ENCODE measurements at places on chromosomes 6 and 20.

DNA sequence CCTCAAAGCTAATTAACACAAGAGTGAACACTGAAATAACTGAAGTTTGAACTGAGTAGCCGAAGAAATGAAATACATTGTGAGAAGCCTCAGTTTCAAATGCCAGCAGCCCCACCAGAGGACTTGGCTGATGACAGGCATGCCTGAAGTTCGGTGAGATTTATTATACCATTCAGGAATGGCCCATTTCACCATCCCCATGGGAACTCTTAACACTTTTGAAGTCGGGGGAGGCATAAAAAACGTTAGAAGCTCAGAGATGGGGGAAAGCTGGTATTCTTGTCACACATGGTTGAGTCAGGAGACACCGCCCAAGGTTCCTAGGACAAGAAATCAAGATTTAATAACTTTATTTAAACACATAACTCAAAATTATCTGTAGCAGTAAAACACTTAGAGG lies 17.6 kb upstream of the SLC22A3 start:
- H3K27me3 ChIP-seq: no peaks in the 10 kb centered on the region
- H3K4me3 ChIP-seq: no peak overlapping the region
- DNase-seq: no peak
- no peaks in the 10 kb centered on the region for H3K4me1 ChIP-seq
- H3K36me3 ChIP-seq: no peaks in the 10 kb centered on the region

DNA sequence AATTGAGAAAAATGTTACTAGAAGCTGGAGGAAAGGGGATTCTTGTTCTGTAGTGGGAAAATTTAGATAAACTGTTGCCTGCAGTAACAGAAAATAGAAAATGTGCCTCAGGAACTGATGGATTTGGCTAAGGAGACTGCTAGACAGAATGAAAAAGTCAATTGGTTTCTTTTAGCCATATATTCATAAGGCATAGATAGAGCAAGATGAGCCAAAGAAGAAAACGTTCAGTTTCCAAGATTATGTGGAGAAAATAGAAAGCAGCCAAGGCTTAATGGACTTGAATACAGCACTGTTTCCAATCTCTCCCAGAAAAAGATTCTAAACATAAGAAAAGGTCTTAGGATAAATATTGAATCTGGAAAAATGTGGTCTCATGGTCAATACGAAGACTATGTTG lies 115.1 kb upstream of the TCF21 start:
- H3K4me3 ChIP-seq: no peak overlapping the region
- no peaks in the 10 kb centered on the region for H3K36me3 ChIP-seq
- no peak for DNase-seq
- H3K27me3 ChIP-seq: no peaks in the 10 kb centered on the region

DNA sequence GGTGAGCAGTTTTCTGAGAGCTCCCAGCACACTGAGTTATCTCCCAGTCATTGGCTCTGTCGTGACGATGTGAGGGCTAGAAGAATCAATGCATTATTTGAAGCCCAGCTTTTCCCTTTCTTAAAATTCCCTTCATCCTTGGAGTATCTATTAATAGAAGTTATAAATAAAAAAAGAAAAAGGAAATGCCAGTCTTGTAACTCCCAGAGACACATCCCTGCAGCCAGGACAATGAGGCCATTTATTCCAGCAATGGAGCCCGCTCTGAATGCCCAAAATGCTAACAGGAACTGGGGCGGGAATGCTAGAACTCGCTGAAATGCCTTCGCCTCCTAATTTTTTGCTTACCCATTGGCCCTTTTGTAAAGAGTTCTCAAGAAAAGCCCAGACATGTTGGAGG lies 305.8 kb downstream of the TFAP2C start:
- peaks cover 3% of the 10 kb centered on the region for H3K27me3 ChIP-seq
- H3K27ac ChIP-seq: no peak overlapping the region
- no peaks in the 10 kb centered on the region for H3K36me3 ChIP-seq
- no peaks in the 10 kb centered on the region for H3K4me1 ChIP-seq
- no peak for DNase-seq
- no peak overlapping the region for H3K4me3 ChIP-seq

DNA sequence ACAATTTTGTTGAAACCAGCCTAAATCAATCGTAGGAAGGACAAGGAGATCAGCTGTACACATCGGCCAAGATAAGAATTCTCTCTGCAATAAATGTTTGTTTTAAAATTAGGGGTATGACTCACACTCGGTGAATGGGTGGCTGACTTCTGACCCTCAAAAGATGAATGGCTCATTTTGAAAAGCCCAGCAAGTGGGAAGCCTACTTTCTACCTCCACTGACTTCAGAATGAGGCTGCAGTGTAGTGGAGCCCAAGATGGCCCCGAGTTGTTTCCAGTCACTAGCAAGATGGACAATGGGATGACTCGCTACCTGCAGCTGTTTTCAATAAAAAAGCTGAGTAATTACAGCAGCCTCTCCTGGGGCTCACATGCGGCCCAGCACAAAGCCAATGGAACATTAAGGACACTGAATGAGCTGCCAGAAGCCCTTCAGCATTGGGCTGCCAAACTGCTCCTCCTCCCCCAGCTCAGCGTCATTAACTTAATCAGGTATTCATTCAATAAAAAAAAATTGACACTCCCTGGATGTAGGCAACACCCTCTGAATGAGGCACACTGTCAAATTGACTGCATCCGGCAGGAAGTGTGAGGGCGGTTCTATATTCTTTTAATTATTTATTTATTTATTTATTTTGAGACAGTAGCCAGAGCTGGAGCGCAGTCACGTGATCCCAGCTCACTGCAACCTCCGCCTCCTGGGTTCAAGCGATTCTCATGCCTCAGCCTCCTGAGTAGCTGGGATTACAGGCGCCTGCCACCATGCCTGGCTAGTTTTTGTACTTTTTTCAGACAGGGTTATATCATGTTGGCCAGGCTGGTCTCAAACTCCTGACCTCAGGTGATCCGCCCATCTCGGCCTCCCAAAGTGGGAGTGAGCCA lies 107.3 kb downstream of the GMPR start:
- no peak overlapping the region for H3K4me3 ChIP-seq
- no peak overlapping the region for H3K27ac ChIP-seq
- H3K27me3 ChIP-seq: peaks cover 2% of the 10 kb centered on the region
- H3K36me3 ChIP-seq: no peaks in the 10 kb centered on the region
- DNase-seq: no peak

DNA sequence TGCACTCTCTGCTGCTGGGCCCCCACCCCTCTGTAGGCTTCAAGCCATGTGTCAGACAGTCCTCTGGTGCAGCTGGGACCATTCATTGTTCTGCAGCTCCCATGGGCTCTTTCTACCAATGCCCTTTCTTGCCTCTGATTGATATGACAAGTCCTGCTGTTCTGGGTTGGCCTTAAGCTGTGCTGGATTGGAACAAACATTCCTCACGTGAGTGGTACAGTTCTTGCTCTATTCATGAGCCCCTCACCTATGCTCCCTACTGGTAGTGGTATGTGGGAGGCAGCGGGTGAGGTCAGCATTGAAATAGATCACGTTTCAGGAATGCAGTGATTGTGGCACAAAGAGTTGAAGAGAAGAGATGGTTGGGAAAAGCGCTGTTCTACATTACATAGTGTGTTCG lies 48.8 kb upstream of the RALY start:
- H3K4me1 ChIP-seq: no peaks in the 10 kb centered on the region
- no peak overlapping the region for H3K4me3 ChIP-seq
- H3K27me3 ChIP-seq: peaks cover 2% of the 10 kb centered on the region
- H3K36me3 ChIP-seq: peaks cover 4% of the 10 kb centered on the region
- no peak for DNase-seq

- H3K4me1 ChIP-seq: no peaks in the 10 kb centered on the region
- no peaks in the 10 kb centered on the region for H3K27me3 ChIP-seq
- H3K36me3 ChIP-seq: no peaks in the 10 kb centered on the region
- no peak overlapping the region for H3K4me3 ChIP-seq
- no peak overlapping the region for H3K27ac ChIP-seq
Observed at GRCh38 chr6:89385156-89385667, 26.9 kb downstream of the RRAGD start.

GRCh38 chr6:139152892-139153271 lies 18.0 kb downstream of the HECA start:
- no peak overlapping the region for H3K27ac ChIP-seq
- no peaks in the 10 kb centered on the region for H3K4me1 ChIP-seq
- no peaks in the 10 kb centered on the region for H3K27me3 ChIP-seq
- H3K36me3 ChIP-seq: peaks cover 11% of the 10 kb centered on the region

All from endothelial cell (in vitro differentiated cells).